Activated effector memory CD4-positive, alpha-beta T cell treated with Interleukin-2 at 50 U/mL for 16 hours (primary cell): ENCODE measurements at places on chromosomes 1 and 21.

GRCh38 chr1:85198864-85199263, 2.0 kb downstream of the SYDE2 start:
- no peak for DNase-seq

- no peak for DNase-seq
These were observed 30.4 kb upstream of the PDE4B start for GRCh38 chr1:65762081-65762862.

DNA sequence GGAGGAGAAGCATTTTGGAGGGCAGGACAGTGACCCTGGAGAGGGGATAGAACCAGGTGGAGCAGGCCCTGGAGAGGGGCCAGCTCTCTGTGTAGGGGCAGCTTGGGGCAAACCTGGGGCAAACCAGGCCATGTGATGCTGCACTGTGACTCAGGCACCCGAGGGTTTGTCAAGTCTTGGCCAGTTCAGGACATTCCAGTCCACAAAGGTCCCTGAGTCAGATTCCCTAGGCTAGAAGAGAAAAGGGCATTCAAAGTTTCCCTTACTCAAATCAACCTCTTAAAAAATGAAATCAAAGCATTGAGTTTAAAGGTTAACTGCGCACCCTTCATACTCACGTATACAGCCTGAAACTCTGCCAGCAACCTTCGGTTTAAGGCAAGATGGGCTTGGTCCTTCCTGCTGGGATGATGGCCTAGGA, 25.2 kb upstream of the PLA2G2C start:
- DNase-seq: no peak

DNA sequence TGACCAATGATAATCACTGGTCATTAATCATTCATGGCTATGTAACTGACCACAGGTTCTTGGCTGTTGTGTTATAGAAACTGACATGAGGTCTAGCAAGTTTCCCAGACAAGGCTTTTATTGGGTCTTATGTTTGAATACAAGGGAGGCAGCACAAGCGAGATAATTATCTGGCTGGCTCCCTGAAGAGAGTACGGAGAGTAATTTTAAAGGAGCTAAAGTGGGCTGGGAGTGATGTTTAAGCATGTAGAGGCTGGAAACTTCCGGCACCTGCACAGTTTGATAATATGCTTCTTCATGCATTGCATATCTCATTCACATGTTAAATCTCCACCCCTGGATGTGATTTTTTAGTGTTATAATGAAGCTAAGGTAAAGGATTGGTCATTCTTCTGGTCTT, 116.2 kb upstream of the KCNK1 start:
- DNase-seq: no peak

DNA sequence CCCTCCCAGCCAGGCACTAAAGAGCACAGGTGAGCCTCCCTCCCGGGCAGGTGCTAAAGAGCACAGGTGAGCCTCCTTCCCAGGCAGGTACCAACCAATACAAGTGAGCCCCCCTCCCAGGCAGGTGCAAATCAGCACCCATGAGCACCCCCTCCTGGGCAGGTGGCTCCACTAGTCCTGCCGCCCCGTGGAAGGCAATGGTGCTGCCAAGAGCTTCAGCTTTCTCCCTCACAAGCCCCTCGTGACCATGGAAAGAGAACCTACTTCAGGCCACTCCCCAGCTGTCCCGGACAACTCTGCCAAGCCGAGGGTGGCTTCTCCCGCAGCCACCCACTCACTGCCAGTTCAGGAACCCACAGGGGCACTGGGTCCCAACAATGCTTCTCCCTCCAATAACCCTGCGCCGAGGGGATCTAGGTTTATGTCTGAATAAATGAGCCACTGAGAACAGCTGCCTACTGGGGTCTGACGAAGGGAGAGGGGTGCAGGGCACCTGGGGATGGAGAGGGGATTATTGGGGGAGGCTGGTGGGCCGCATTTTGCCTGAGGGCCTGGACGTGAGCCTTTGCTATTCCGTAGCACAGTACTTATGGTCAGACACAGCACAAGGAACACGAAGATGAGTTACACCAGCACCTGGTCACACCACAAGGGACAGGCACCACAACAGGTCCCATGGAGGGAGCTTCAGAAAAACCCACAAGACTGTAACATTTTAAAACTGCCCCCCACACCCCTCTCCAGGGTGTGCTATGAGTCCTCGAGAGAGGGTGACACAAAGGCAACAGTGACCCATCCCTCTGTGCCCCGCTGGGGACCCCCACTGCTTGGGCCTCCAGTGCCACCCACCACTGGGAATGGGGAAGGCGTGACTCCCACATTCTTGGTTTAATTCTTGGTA, 46.3 kb downstream of the PRDM15 start:
- DNase-seq: no peak

DNA sequence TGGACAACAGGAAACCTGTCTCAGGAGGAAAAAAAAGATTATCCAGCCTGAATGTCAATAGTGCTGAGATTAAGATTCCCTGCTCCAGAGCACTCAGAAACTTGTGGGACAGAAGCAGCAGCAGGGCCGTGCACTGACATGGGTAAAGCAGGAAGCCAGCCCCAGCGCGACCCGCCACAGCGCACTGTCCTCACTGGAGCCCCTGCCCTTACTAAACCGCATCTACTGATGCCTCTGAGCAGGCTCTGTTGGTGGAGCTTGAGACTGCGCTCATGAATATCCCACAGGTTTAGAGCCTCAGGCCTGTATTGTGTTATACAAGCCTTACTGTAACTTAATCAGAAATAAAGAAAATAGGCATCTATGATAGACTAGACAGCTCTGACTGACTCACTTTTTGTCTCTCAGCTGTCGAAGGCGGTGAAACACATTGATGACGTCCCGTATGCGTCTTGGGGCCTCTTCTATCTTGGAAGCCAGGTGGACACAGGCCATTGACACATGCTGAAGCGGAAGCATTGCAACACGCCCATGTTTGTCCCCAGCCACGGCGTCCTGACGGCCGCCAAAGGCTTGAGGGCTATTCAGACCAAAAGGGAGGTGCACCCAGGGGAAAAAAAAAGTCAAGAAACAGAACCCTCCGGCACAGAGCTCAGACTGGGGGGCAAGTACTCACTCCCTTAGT, 1.2 kb downstream of the CCNL2 start:
- DNase-seq: no peak

DNA sequence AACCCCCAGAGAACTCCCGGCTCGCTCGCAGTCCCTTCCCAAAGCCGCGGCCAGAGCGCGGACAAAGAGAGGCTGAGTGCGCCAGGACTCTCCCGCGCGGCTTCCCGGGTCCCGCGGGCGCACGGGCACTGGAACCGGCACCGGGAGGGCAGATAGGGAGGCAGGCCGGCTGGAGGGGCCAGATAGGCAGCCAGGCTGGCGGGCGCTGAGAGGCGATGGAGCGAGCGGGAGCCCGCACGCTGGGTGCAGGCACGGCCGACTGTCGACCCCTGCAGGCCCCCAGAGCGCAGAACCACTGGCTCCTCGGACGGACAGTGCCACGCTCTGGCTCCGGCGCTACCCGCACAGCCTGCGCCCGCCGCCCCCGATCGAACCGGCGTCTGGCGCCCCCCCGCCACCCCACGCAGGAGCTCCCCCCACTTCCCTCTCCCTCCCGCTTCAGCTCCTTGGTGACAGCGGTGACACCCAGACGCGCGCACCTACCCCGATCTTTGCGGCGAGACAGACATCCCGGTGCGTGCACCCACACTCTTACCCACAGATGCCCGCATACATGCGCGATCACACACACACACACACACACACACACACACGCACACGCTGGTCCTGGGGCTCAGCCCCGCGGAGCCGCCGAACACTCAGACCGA, 534 bp downstream of the SLC6A9 start:
- DNase-seq: peak; percentile 46

DNA sequence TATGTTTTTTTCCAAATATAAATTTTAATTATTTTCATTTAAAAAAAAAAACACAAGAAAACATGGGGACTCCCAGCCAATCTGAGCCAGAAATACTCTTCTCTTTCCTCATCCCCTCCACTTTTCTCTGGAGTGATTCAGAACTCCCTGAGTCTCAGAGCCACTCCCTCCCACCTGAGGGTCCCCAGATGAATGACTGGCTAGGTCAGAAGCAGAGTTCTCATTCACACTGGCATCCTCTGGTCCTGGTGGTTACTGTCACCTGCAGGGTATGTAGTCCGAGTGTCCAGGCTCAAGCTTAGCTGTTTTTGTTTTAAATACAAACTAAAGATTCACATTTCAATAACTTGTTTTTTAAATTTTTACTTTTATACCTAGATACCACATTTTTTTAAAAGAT, 6.3 kb downstream of the HMGCS2 start:
- DNase-seq: no peak

DNA sequence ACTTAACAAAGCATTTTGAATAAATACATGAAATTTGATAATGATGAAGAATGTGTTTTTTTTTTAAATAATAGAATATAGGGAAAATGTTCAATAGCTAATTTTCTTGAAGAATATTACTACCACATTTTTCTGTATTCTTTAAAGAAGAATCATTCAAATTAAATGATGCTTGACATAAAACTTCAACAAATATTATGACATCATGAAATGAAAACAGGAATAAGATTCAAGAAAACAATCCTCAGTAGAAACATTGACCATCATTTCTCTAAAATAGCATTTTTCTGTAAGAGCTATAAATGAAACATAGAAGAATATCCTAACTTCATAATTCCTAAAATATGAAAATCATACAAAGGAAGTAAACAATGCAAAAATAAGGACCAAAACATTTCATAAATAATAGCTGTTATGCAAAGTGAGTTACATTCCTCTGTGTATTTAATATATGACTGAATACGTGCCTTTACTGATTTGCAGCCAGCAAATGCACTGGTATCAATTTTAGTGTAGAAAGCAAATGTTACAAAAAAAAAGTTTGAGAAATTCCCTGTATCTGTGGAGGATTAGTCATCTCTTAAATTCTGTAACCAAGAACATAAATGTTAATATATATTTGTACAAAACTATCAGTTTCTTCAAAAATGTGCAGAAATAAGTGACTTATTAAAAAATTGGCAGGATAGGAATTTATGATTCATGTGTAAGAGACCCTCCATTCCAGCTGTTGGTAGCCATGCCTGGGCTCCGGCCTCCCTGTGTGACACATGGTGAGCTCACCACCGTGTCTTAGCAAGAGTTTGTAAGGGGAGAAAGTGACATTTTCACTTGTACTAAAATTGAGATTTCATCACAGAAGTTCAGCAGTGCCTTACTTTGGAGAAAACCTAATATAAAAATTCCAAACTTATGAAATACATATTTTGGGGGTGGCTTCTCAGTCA, 15.0 kb upstream of the PTPN14 start:
- no peak for DNase-seq

DNA sequence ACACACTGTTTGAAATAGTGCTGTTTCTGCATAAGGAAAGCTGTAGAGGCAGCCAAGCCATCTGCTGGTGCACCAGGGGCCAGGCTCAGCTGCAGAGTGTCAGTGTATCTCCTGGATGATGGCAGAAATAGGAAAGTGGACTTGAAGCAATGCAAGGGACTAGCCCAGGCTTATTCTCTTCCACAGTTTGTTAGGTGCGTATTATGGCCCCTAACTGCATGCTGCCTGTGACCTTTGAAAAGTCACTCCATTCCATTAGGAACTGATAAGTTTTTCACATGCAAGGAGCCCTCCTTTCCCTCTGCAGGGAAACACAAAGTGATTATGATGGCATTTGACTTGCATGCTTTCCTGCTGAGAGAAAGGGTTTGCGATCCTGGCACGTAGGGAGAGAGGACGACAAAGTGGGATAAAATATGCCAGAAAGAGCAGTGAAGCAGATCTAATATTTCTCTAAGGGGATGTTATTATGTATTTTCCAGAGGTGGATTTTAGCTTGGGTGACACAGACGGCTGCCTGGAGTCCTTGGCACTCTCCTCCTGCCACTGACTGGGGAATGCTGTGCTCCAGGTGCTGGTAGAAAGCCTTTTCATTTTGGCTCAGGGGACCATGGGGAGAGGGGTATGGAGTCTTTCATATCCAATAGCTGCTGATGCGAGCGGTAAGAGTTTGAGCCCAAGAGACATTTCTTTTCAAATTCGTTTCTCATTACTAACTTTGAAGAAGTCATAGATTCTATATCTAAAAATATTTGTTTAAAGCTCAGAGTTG, 402.1 kb upstream of the B3GALT2 start:
- no peak for DNase-seq

DNA sequence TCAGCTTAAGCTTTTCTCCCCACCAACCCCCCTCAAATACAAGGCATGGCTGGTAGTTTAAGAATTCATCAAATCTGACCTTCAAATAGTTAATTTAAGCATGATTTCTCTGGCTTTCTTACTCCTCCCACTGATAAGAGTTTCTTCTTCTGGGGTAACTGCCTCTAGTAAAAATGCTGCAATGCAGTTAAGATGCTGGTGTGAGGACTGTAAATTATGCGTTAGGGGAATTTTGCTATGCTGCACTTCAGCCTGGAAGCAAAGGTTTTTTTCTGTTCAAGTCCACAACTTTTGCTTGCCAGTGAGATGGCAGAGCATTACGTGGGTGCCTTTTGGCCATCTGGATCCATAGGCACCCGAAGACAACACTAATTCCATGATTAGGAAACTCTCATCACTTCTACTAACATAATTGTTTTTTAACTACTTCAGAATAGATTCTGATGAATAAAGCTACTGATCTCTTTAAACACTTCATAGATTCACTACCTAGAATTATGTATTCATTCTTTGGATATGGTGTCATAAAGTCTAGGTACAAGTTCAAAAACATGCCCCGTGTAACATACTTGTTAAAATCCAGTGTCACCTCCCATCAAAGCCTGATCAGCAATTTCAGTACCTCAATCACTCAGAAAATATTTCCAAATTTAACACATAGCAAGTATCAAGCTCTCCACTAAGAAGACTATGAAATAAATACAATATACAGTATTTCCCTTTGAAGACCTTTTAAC, 8.8 kb upstream of the SMYD2 start:
- DNase-seq: no peak

DNA sequence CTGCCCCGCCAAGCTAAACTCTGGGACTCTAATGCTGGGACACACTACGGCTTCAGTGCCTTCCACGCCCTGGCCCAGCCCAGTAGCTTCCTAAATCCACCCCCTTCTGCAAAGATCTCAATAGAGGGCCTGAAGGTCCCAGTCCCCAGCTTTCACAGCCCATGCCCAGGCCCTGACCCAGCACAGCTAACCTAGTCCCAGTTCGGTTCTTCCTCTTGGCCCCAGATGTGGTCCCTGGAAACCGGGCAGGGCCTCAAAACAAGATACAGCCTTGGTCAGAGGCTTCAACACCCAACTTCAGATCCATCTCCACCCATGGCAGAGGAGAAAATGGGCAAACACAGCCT, 646 bp upstream of the PDZK1IP1 start:
- no peak for DNase-seq
